Lung microvascular endothelial cell (primary cell): ENCODE measurements at places on chromosomes 5 and 9. TPM values are rescaled to one million over a fixed set of nuclear protein-coding genes. Genes with fewer than 3 reads are reported as not detected.

Gene IL5
- total RNA-seq, result not detected in 2 replicates

Gene ACTBL2
- under 0.01 TPM in 1 of 2 replicates, not detected in the other for total RNA-seq

Gene CDH9
- not detected in 2 replicates for total RNA-seq

Gene HTR1A
- total RNA-seq, result not detected in 2 replicates

Gene SLC6A3
- not detected in 2 replicates for total RNA-seq

Gene PDGFRB
- 5.4 and 9.5 TPM in 2 replicates for total RNA-seq

Gene TAS2R1
- not detected in 2 replicates for total RNA-seq

Gene GKAP1
- total RNA-seq, result 1.1 and 1.8 TPM in 2 replicates

Gene TEX10
- total RNA-seq, result 18.5 TPM in 2 replicates

Gene FGF10
- total RNA-seq, result not detected in 2 replicates

Gene PROB1
- total RNA-seq, result 2.8 and 7.3 TPM in 2 replicates
